ENCODE measurements at places on chromosomes 12 and 14.

GRCh38 chr12:58873496-58873895 is 46.8 kb downstream of the LRIG3 start:
- no peaks in the 10 kb centered on the region for H3K4me1 ChIP-seq
- no peaks in the 10 kb centered on the region for H3K27me3 ChIP-seq
- H3K27ac ChIP-seq: no peak overlapping the region
- H3K36me3 ChIP-seq: peaks cover 61% of the 10 kb centered on the region
- no peak for DNase-seq
- no peak overlapping the region for H3K4me3 ChIP-seq

DNA sequence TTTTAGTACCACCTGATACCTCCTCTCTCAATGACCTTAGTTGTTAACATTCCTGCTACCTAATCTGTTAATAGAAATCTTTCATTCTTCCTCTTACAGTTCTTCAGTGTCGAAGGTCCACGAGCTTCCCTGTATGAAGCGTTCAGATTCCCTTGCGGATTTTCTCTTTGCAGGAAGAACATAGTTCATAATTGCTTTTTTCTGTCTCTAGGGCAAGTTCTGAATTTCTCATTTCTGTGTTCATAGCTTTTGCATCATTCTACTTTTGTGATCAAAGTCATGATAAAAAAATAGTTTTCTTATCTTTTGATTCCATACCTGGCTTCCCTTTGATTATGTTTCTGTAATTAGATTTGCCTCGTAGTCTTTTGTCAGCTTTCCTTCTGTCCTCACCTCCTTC is 94.9 kb downstream of the EML1 start:
- H3K27me3 ChIP-seq: no peaks in the 10 kb centered on the region
- H3K4me3 ChIP-seq: no peak overlapping the region
- no peak overlapping the region for H3K27ac ChIP-seq
- peaks cover 4% of the 10 kb centered on the region for H3K36me3 ChIP-seq
- no peaks in the 10 kb centered on the region for H3K4me1 ChIP-seq
- no peak for DNase-seq

DNA sequence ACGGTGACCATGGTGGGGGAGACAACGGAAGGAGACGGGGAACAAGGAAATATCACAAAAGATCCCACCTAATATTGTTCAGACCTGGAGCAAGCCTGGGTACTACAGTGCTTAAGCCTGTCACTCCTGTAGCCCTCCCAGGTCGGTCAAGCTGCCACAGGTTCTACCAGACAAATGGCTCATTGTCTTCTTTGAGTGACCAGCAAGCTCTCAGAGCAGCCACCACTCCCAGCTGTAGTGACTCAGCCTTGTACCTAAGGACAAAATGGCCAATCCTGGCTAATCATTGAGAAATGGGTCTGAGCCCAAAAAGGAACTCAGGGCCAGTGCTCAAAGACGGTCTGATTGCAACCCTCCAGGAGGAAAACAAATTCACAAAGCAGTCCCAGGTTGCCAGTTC is 238.4 kb upstream of the NOS1 start:
- no peak for DNase-seq
- no peaks in the 10 kb centered on the region for H3K36me3 ChIP-seq
- H3K4me1 ChIP-seq: peaks cover under 1% of the 10 kb centered on the region

- no peak for DNase-seq
- no peaks in the 10 kb centered on the region for H3K36me3 ChIP-seq
- H3K4me1 ChIP-seq: peaks cover 17% of the 10 kb centered on the region
- no peak overlapping the region for H3K27ac ChIP-seq
- no peak overlapping the region for H3K4me3 ChIP-seq
- no peaks in the 10 kb centered on the region for H3K27me3 ChIP-seq
Observed at GRCh38 chr12:67504026-67504425, 144.5 kb upstream of the DYRK2 start.

GRCh38 chr12:123003257-123003656 is 22.8 kb downstream of the ARL6IP4 start:
- no peak overlapping the region for H3K4me3 ChIP-seq
- H3K4me1 ChIP-seq: peaks cover 6% of the 10 kb centered on the region
- no peak overlapping the region for H3K27ac ChIP-seq
- no peak for DNase-seq

GRCh38 chr12:123329799-123330198 is 34.8 kb downstream of the SBNO1 start:
- no peaks in the 10 kb centered on the region for H3K27me3 ChIP-seq
- H3K4me3 ChIP-seq: no peak overlapping the region
- no peaks in the 10 kb centered on the region for H3K4me1 ChIP-seq
- no peak for DNase-seq
- no peak overlapping the region for H3K27ac ChIP-seq

DNA sequence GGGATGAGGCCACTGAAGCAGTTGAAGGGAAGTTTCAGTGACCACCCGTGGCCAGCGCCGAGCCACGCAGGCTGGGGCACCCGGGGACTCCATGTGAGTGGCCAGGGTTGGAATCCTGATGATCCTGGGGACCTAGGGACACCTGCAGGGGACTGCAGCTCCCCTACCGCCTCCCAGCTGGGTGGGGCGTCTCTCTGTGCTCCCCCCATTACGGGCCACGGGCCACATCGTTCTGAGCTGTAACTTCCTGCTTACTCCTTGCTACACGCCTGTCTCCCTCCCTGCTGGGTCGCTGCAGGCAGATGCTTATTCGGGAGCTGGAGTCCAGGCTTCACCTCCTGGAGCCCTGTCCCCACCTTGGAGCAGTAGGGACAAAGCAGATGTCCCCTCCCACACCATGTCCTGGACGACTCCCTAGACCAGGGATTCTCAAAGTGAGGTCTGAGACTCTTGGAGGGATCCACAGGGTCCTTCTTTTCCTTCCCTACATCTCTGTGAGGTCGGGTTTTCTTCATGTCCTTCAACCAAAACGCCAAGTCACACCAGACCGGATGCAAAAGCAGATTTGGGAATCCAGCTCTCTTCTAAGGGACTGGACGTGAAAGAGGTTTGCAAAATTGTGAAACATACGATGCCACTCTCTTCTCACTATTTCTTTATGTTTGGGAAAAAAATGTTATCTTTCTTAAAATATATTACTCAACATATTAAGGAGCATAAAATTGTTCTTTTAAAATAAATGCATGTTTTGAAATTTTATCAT is 85.9 kb upstream of the NCOR2 start:
- no peaks in the 10 kb centered on the region for H3K27me3 ChIP-seq
- peaks cover 4% of the 10 kb centered on the region for H3K4me1 ChIP-seq
- no peak overlapping the region for H3K27ac ChIP-seq
- H3K36me3 ChIP-seq: no peaks in the 10 kb centered on the region
- H3K4me3 ChIP-seq: no peak overlapping the region

DNA sequence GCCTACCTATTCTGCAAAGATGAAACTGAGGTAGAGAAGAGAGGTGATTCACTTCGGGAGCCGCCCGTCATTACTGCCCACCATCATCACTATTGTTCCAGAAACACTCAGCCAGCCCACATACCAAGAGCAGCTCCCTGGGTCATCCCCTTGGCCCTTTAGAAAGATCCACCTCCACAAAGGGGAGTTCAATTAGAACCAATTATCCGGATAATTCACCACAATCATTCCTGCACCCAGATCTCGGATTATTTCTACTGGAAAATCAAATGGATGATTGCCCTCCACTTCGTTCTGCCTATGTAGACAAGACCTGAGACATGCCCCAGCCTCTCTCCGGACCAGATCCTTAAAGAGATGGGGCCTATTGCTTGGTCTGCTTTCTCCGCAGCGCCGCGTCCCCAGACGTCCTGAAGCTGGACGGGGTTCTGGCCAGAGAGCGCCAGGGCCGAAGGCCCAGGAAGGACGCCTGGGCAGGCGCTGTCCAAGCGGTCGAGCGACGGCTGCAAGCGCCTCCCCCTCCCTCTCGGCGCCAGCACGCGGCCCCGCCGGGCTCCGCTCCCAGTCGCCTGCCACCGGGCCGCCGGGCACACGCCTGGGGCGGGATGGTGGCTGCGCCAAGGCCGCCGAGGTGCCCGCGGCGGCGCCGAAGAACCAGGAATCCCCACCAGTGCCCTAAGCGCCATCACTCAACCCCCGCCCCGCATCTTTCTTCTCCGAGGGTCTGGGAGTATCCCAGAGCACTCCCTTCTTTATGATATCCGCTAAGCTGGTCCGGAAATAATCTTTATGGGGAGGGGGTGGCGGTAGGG is 1.3 kb upstream of the ASCL1 start:
- H3K4me3 ChIP-seq: no peak overlapping the region
- no peak overlapping the region for H3K27ac ChIP-seq
- H3K36me3 ChIP-seq: no peaks in the 10 kb centered on the region

DNA sequence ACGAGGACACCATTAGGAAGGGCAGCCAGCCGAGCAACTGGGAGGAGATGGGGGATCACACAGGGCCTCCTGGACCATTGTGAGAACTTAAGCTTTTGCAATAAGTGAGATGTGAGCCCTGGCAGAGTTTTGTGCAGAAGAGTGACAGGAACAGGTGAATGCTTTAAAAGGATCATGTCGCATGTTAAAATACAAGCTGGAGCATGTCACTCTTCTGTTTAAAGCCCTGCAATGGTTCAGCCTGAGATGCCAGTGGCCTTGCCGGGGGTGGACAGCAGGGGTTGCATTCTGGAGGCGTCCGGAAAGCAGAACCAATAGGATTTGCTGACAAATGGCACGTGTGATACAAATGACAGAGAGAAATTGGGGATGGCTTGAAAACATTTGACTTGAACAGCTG is 137.5 kb upstream of the RFLNA start:
- H3K27me3 ChIP-seq: no peaks in the 10 kb centered on the region
- no peak overlapping the region for H3K4me3 ChIP-seq
- no peaks in the 10 kb centered on the region for H3K36me3 ChIP-seq
- peaks cover 3% of the 10 kb centered on the region for H3K4me1 ChIP-seq
- DNase-seq: no peak
- no peak overlapping the region for H3K27ac ChIP-seq

DNA sequence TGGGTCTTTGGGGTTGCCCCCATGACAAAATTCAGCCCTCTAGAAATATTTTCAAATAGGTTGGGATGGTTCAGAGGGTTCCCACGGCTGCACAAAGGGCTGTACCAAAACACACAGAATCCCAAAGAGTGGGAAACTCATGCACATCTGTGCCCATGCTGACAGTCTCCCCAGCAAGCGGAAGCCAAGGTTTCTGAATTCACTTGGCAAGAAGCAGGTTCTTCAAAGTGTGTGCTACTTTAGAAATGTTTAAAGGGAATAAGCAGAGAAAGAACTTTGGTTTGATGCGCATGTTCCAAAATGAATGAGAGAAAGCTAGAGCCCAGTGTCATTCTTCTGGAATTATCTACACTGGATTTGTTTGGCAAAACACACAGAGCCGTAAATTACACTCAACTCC is 46.7 kb downstream of the FOXN3 start:
- no peaks in the 10 kb centered on the region for H3K36me3 ChIP-seq
- no peaks in the 10 kb centered on the region for H3K27me3 ChIP-seq
- H3K27ac ChIP-seq: peak overlapping the region; percentile 76
- peaks cover 48% of the 10 kb centered on the region for H3K4me1 ChIP-seq
- no peak for DNase-seq

GRCh38 chr12:91695964-91696363 is 449.7 kb downstream of the BTG1 start:
- H3K4me3 ChIP-seq: no peak overlapping the region
- no peaks in the 10 kb centered on the region for H3K4me1 ChIP-seq

- no peak for DNase-seq
- H3K36me3 ChIP-seq: peaks cover 67% of the 10 kb centered on the region
- H3K4me3 ChIP-seq: no peak overlapping the region
- no peaks in the 10 kb centered on the region for H3K27me3 ChIP-seq
- H3K4me1 ChIP-seq: peaks cover 5% of the 10 kb centered on the region
- no peak overlapping the region for H3K27ac ChIP-seq
Observed at GRCh38 chr12:101743242-101743641, 4.0 kb upstream of the SYCP3 start.

GRCh38 chr12:25494926-25495325 is 58.2 kb downstream of the LMNTD1 start:
- no peaks in the 10 kb centered on the region for H3K4me1 ChIP-seq
- H3K27ac ChIP-seq: no peak overlapping the region
- H3K27me3 ChIP-seq: no peaks in the 10 kb centered on the region
- H3K4me3 ChIP-seq: no peak overlapping the region
- no peaks in the 10 kb centered on the region for H3K36me3 ChIP-seq
- no peak for DNase-seq

DNA sequence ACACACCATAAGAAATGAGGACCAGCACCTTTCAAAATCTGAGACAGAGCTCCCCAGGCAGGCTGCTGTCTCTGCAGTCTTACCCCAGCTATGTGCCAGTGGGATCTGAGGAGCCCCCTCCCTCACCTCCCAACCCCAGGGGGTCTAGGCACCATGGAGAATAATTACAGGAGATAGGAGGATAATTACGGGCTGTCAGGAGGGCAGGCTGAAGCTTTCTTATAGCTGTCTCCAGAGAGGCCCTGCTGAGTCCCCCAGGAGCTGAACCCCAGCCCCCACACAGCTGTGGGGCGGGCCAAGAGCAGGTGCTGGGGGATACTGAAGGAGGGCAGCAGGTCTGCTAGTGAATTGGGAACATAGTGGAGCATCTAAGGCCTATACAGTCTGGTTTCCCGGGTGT is 6.8 kb downstream of the CPNE6 start:
- no peak for DNase-seq
- H3K4me1 ChIP-seq: peaks cover 39% of the 10 kb centered on the region
- peaks cover 8% of the 10 kb centered on the region for H3K27me3 ChIP-seq
- H3K27ac ChIP-seq: no peak overlapping the region
- no peaks in the 10 kb centered on the region for H3K36me3 ChIP-seq

GRCh38 chr12:54028314-54029201 is at the start of gene HOXC6:
HOXC6 (plus strand) TSS chr12:54028440; CDS start chr12:54028522, 82 bp downstream.
- peak within 1 kb of the TSS; percentile 58 for H3K27ac ChIP-seq
- DNase-seq: peak; percentile 83
- H3K36me3 ChIP-seq: peaks cover 10% of the 10 kb centered on the region
- H3K27me3 ChIP-seq: peaks cover 65% of the 10 kb centered on the region
- peaks cover 57% of the 10 kb centered on the region for H3K4me1 ChIP-seq

DNA sequence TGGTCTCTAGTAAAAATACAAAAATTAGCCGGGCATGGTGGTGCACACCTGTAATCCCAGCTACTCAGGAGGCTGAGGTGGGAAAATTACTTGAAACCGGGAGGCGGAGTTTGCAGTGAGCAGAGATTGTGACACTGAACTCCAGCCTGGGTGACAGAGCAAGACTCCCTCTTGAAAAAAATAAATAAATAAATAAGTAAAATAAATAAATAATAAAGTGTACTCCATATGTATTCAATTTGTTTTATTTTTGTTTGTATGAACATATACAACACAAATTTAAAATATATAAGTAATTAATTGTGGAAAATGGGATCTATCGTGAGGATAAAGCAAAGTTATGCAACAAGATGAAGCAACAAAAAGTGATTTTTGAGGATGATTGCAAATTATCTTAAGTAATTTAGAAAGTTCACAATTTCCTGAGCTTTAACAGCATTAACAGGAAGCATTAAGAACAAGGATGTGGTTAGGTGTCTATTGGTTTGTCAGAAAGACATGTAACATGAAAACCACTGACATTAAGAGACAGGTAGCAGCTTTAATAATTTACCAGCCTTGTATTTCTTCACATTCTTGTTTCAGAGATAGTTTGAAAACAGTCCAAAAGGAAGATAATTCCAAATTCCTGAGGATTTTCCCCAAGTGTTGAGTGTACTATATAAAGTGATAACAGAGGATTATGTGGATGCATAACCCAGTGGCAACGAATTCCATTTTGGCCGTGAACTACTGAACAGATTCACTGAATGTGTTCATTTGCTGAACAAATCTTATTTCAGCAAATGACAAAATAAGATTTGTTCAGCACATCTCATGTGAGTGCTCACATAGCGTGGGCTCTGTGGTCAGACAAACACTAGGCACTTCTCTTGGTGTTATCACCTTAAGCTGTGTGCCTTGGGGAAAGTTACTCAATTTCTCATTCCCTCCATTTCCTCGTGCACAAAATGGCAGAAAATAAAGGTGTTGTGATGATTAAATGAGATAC is 68.6 kb upstream of the RESF1 start:
- H3K27me3 ChIP-seq: no peaks in the 10 kb centered on the region
- H3K36me3 ChIP-seq: no peaks in the 10 kb centered on the region
- no peak overlapping the region for H3K27ac ChIP-seq
- DNase-seq: no peak
- H3K4me1 ChIP-seq: no peaks in the 10 kb centered on the region
- no peak overlapping the region for H3K4me3 ChIP-seq

All from large intestine (tissue), 12 donors.